ENCODE measurements at places on chromosomes 13 and 19.

DNA sequence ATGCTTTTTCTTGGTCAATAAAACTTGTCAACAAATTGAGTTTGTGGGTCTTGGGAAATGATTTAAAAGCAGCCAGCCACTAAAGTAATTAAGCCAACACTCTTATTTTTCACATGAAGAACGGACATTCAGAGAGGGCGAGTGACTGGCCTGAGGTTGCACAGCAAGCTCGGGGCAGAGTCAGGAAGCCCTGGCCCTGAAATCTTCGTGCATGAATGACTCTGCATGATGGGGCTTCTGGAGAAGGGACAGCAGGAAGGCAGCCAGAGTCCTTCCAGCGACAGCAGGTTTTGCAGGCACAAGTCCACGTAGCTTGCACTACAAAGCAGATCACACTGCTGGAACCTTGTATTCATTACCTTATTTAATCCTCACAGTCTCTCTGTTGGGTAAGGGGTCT, 232.5 kb downstream of the ZNF536 start:
- DNase-seq = no peak

DNA sequence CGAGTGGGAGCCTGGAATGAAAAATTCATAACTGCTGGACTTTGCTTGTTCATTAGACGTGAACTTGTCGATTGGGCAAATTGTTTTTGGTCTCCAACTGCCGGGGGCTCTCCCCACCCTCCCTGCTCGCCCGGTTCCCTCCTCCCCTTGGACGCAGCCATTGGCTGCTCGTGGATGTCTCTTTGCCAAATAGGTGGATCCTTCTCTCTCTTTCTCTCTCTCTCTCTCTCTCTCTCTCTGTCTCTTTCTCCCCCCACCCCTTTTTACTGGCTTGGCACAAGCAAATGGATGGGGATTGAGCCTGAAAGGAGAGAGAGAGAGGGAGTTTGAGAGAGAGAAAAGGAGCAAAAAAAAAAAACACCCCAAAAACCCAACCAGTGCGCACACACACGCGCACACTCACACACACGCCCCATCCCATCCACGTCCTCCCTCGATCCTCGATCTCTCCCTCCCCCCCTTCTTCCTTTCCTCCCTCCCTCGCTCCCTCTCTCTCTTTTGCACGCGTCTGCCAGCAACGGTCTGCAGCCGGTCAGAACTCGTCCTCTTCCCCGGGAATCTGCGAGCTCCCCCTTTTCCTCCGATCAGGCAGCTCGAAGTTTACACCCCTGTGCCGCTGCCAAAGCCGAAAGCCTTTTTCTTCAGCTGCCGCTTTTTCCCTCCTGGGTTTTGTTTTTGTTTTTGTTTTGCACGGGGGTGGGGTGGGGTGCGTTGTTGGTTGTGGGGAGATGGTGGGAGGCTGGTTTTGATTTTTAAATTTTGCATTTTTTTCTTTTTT, 27.8 kb downstream of the NFIX start:
- DNase-seq = peak; percentile 85

GRCh38 chr13:95508996-95509395, 43.5 kb upstream of the CLDN10 start:
- no peak for DNase-seq

GRCh38 chr19:34041925-34042521, 130.3 kb upstream of the LSM14A start:
- peak; percentile 74 for DNase-seq

- DNase-seq = no peak
Observed at GRCh38 chr19:55247621-55248099, 11.2 kb downstream of the PPP6R1 start.

GRCh38 chr13:34767778-34768177, 174.3 kb upstream of the NBEA start:
- DNase-seq = no peak

DNA sequence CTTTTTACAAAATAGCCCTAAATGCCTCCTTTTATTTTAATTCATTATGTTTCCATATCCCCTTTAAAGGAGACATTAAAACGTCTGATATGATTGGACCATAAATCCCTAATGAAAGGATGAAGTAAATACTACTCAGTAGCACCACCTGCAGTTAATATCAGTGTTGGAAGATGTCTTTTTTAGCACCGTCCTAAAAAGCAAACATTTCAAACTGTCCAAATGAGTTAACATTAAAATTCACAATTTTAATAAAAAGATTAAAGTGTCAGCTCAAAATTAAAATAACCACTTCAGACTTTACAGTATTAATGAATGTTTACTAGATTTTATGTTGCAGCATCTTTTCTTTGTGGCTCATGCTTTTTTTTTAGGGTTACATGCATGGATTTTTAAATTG, 12.3 kb downstream of the ZNF507 start:
- DNase-seq = peak; percentile 43

DNA sequence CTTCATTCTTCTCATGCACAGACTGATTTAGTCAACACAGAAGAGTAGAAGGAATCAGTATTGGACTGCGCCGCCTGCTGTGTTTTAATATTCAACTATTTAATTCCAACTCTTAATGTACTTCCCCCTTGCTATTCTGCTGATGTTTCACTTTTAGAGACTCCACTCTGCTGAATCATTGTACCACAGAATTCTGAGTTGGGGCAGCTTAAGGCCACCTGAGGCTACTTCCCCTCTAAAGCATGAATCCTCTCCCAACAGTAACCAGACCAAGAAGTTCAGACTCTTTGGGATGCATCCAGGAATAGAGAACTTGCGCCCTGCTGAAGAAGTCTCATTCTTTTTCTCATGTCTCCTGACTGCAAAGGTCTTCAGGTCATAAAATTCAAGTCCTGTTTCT, 708.8 kb downstream of the UQCRFS1 start:
- DNase-seq = peak; percentile 3

GRCh38 chr19:17180997-17181702, 34.0 kb upstream of the USE1 start:
- no peak for DNase-seq

GRCh38 chr13:50198508-50198907, 183.3 kb downstream of the KCNRG start:
- DNase-seq = peak; percentile 62

DNA sequence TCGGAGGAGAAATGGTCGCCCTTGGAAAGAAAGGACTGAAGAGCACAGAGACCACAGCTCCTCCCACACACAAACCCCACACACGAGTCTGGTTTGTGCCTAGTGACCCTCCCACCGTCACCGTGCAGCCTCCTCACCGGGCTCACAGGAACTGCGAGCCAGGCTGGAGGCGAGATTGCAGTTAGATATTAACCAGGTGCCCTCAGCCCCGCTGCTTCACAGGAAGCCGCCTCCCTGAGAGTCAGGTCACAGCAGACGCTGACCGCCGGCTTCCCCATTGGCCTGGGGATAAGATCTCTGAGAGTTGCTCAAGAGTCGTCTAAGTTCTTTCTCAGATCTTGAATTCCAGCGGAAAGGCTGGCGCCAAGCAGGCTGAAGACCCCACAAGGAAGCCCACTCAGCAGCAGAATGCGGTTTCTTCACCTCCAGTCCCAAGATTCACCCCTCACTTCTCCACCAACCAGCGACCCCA, 870 bp downstream of the ZNF44 start:
- peak; percentile 85 for DNase-seq

DNA sequence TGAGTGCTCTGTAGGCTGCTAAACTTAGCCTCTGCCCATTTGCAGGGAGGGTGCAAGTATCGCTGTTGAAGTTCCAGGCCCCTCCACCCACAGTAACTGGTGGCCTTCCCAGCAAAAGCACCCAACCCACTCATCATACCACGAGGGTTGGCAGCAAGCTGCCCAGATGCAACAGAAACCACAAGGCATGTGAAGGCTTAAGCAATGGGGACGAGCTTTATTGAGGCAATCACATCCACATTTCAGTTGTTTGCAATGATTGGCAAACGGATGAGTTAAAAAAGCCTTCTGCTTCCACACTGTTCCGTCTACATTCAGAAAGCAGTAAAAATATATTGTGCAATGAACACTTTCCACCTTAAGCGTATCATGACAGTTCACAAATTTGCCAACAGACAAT, 10.3 kb downstream of the GJB6 start:
- DNase-seq = peak; percentile 54

- DNase-seq = no peak
Observed at GRCh38 chr13:96994017-96994857, at the start of gene OXGR1. Gene OXGR1, minus strand, starts transcription at chr13:96994476. Its CDS starts 6,717 bp downstream, at chr13:96987759.

DNA sequence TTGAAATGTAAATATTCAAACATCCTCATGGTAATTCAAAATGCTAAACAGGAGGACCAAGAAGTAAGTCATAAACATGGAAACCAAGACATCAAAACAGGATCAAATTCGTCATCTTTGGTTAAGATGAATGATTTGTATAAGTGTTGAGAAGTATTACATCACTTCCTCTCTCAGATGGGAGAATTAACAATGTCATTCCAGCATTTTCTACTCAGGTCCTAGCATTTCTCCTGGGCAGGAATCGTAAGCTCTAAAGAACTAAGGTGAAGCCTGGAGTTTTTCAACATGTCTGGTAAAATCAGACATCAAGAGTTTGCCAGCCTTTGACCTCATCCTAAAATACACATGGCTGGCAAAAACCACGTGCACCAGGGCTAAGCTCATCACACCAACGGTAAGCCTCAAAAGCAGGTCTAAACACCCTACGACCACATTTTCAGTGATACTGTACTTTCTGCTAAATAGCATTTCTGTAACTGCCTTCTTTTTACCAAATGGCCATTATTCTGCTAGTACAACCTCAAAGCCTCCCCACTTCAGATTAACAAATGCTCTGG, 24.8 kb downstream of the RANBP3 start:
- DNase-seq = no peak

GRCh38 chr13:23678795-23679194, 108.6 kb downstream of the TNFRSF19 start:
- DNase-seq = no peak

GRCh38 chr13:51004111-51004865, 94.7 kb downstream of the RNASEH2B start:
- DNase-seq = no peak

- DNase-seq = no peak
Observed at GRCh38 chr19:34127684-34128189, 44.6 kb upstream of the LSM14A start.

GRCh38 chr19:35909684-35910035, 1.6 kb upstream of the TYROBP start:
- no peak for DNase-seq

DNA sequence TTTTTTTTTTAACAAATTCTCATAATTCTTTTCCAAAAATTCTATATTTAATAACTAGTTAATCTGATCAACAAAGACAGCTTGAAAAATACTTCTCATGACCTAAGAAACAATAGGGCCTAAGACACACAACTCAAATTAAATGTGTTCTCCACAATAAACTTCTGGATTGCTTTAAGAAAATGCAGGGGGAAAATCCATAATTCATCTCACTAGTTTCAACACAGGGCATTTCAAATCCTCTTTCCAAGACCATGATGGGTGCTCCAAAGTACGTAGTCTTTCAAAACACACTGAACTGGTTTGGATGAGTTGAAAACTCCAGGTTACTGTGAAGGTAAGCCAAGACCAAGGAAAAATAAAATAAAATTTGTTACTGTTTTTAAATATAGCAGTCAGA, 62.6 kb downstream of the DCLK1 start:
- no peak for DNase-seq

- DNase-seq = no peak
Observed at GRCh38 chr19:8025316-8025715, 19.9 kb upstream of the ELAVL1 start.

DNA sequence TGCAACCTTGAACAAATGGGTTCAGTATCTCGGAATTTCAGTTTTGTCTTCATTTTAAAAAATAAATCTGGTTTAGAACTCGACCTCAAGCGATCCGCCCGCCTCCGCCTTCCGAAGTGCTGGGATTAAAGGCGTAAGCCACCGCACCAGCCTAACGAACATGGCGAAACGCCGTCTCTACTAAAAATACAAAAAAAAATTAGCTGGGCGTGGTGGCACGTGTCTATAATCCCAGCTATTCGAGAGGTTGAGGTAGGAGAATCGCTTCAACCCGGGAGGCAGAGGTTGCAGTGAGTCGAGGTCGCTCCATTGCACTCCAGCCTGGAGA, 571 bp downstream of the ZNF302 start:
- no peak for DNase-seq

- no peak for DNase-seq
Observed at GRCh38 chr13:85486663-85487062, 312.6 kb downstream of the SLITRK6 start.

- no peak for DNase-seq
Observed at GRCh38 chr13:93561576-93562225, 335.1 kb downstream of the GPC6 start.

DNA sequence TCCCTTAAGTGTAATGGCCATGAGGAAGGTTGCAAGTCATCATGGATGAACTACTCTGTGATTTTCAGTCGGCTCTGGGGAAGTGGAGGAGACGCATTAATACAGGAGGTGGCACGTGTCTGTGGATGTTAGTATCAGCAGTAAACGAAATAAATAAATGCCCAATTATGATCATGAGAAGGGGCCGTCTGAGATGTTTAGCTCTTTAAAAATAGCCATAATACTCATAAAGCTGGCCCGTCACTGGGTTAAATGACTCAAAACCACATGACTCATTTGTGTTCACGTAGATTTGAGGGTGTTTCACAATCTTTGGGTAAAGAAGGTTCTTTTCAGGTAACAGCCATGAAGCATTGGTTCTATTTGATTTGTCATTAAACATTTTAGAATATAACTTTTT, 620.6 kb downstream of the GPC6 start:
- DNase-seq = no peak

DNA sequence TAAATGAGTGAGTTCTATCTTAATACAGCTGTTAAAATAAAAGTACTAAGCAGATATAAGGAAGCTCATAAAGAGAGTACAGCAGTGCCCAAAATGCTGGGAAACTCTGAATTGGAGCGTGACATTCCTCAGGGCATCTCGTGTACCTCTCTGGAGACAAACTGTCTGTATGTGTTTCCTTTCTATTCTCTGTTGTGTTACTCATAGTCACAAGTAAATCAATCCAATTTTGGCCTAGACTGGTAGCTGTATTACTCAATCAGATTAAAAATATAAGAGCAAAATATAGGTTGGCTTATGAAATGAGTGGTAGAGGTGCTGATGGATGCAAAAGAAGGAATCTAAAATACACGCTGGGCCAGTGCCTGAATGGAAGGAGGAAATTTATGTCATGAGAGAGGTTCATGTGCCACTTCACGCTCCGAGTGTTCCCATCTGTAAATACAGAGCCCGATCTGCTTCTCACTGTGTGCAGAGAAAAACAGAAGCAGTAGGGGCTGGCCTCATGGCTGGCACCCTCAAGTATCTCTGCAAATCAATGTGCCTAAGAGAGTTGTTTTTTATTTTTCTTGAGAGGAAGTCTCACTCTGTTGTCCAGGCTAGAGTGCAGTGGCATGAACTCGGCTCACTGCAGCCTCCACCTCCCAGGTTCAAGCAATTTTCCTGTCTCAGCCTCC, 58.7 kb upstream of the RGCC start:
- DNase-seq = no peak

DNA sequence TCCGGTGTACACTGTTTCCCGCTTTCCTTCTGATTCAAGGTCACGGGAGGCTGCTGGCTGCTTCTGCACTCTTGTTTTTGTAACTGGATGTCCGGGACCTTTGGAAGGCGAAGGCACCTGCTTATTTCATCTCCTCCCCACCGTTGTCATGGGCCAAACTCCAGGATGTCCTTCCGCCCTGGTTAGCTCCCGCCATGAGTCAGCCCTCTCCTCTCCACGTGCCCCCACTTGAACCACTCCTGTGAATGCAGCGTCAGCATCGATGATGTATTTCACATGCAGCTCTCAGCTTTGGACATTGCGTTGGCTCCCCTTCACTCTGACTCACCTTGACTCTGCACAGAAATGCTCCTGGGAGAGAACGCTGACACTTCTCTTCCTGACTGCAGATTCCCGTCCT, 5.5 kb upstream of the GALP start:
- DNase-seq = no peak

GRCh38 chr13:75372517-75372916, 109.5 kb downstream of the TBC1D4 start:
- peak; percentile 89 for DNase-seq

- no peak for DNase-seq
Observed at GRCh38 chr13:36211567-36211966, 2.8 kb downstream of the SOHLH2 start.

Data from hematopoietic multipotent progenitor cell treated with erythropoietin and hydrocortisone succinate and interleukin-3 and kit ligand, for 6 days (in vitro differentiated cells).